ENCODE measurements at places on chromosomes 7 and 10. TPM values are rescaled to one million over a fixed set of nuclear protein-coding genes. Genes with fewer than 3 reads are reported as not detected.

The MYL10 gene
- not detected for total RNA-seq

The DNAH11 gene
- total RNA-seq: 0.14 TPM

The EIF5AL1 gene
- 2.0 TPM for total RNA-seq

The MMRN2 gene
- total RNA-seq: 1.2 TPM

The SOSTDC1 gene
- not detected for total RNA-seq

The SPDYE11 gene
- total RNA-seq: not detected

The TRIL gene
- not detected for total RNA-seq

The EBLN1 gene
- not detected for total RNA-seq

The AKR1D1 gene
- 0.18 TPM for total RNA-seq

The GNGT1 gene
- total RNA-seq: not detected

The PDGFA gene
- total RNA-seq: 29.2 TPM

The CALML3 gene
- not detected for total RNA-seq

The ARHGAP22 gene
- total RNA-seq: 4.7 TPM

The SLC18A3 gene
- total RNA-seq: not detected

The FAM237B gene
- not detected for total RNA-seq

The CALML5 gene
- not detected for total RNA-seq

The SPDYE9 gene
- total RNA-seq: not detected

The PPP1R3C gene
- 16.0 TPM for total RNA-seq

The MGAM2 gene
- total RNA-seq: not detected

The GIMAP1 gene
- total RNA-seq: not detected

The TBXAS1 gene
- total RNA-seq: 14.3 TPM

The AEBP1 gene
- total RNA-seq: not detected

The ZNF488 gene
- 9.7 TPM for total RNA-seq

The PNLIPRP2 gene
- total RNA-seq: not detected

The PRKCQ gene
- 3.5 TPM for total RNA-seq

The FGL2 gene
- not detected for total RNA-seq

The RNF32 gene
- 1.6 TPM for total RNA-seq

The OR2F1 gene
- total RNA-seq: not detected

The SKIDA1 gene
- 0.91 TPM for total RNA-seq

The CHCHD1 gene
- 71.8 TPM for total RNA-seq

The GALNT17 gene
- not detected for total RNA-seq

The HOXA4 gene
- total RNA-seq: 1.2 TPM

The FLNC gene
- total RNA-seq: 4.7 TPM

The HOXA5 gene
- total RNA-seq: 3.7 TPM

The HSPA14 gene
- 45.1 TPM for total RNA-seq

The RAPGEF5 gene
- total RNA-seq: 0.09 TPM

The DGKI gene
- 0.23 TPM for total RNA-seq

The TFEC gene
- total RNA-seq: not detected

The HKDC1 gene
- 11.6 TPM for total RNA-seq

The CAMK1D gene
- 6.3 TPM for total RNA-seq

The EZH2 gene
- 19.1 TPM for total RNA-seq

The SFTPD gene
- total RNA-seq: 0.26 TPM

The HTRA1 gene
- total RNA-seq: 51.9 TPM

The SFXN4 gene
- total RNA-seq: 46.5 TPM

The SYT15 gene
- 2.4 TPM for total RNA-seq

The TSPAN12 gene
- total RNA-seq: 0.61 TPM

The CEP55 gene
- 65.2 TPM for total RNA-seq

The NKX1-2 gene
- 0.06 TPM for total RNA-seq

The CPA4 gene
- total RNA-seq: 4.7 TPM

The MMD2 gene
- not detected for total RNA-seq

The SPDYE2B gene
- not detected for total RNA-seq

The IFRD1 gene
- total RNA-seq: 25.6 TPM

The EGFR gene
- 109 TPM for total RNA-seq

The HHEX gene
- 13.3 TPM for total RNA-seq

The PTN gene
- total RNA-seq: not detected

The CYP17A1 gene
- not detected for total RNA-seq

Data from A549 treated with GW870086 at 1 μM for 4 hours (cell line).